ENCODE measurements at places on chromosomes 12 and 14.

GRCh38 chr12:100675432-100675831, 101.9 kb downstream of the GAS2L3 start:
- DNase-seq, result no peak

- peak; percentile 11 for DNase-seq
Measured at GRCh38 chr12:106248312-106248845, 559 bp upstream of the CKAP4 start.

DNA sequence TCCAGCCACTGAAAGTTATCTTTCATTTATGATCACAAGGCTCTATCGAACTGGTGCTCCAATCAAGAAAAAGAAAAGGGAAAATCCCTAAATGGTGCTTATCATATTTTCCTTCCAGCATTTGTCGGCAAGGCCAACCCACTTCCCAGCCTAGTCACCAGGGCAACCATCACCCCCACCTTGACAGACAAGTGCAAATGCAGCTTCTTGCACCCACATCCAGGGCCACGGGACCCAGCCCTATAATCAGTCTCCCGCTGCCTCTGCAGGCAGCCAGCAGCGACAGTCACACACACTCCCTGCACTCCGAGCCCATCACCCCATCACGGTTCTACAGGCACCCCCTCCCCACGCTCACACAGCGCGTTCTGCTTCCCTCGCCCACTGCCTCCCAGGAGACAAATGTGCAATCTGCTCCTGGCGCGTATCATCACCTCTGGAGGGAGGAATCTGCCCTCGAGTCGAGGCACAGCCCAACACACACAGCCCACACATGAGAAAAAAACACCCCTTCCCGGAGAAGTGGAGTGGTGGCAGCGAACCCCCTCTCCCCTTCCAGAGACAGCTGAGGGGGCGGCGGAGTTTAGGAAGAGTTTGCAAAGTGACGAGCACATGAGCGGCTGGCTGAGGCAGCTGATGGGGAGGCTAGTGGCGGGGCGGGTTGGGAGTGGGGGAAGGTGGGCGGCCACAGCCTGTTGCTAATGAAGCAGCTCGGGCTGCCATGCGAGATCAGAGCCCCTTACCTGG, 9.3 kb upstream of the PPP4R4 start:
- DNase-seq, result no peak

DNA sequence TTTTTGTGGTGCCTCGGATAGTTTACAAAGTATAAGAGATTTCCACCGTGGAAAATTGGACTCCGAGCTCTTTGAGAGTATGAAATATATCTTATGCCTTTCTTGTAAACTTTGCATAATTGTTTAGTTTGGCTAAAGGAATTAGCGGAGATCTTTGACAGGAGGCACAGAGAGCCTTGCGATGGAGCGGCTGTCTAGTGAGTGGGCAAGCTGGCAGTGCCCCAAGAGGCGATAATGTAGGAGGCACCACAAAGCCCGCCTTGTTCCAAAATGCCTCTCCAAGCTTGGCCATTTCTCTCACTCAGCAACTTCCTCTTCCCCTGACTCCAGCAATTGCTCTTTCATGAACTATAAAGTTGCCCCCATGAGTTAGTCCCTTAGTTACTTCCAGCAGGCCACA, 270.1 kb upstream of the PRICKLE1 start:
- DNase-seq, result no peak

DNA sequence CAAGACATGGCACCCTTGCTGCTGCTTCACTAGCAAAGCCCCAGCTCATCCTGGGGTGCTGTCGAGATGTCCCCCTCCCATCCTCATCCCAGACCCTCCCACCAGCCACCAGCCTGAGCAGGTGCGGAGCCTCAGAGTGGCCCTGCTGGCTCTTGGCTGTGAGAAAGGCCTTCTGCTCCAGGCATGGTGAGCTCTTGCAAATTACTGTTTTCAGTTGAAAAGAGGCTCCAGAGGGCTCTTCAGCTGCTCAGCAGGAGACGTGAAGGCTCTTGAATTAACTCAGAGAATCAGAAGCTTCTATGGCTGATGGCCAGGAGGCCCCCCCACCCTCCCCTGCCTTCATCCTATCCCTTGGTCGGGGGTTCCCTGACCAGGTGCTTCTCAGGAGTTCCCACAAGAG, 44.1 kb downstream of the WSCD2 start:
- no peak for DNase-seq

DNA sequence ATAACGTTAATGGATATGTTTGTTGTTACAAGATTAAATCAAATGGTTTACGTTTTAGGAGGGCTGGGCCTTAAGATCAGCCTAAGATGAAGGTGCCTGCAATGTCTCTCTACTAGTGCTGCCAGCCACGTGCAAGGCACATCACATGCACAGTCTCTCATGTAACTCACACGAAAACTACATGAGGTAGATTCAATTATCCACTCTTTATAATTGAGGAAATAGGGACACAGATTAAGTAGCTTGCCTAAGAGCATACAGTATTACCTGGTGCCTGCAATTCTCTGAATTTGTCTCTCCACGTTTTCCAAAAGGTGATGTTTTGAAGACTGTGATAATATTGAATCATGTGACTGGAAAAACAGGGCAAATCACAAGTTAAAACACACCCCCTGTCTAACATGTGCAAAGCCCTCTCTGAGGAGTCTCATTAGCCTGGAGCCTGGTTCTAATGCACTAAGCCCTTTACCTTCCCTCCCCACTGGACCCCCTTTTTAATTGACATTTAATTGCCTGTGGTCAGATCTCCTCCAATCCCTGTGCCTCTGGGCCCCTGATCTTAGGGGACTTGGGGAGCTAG, 14.6 kb upstream of the ATP2A2 start:
- no peak for DNase-seq

DNA sequence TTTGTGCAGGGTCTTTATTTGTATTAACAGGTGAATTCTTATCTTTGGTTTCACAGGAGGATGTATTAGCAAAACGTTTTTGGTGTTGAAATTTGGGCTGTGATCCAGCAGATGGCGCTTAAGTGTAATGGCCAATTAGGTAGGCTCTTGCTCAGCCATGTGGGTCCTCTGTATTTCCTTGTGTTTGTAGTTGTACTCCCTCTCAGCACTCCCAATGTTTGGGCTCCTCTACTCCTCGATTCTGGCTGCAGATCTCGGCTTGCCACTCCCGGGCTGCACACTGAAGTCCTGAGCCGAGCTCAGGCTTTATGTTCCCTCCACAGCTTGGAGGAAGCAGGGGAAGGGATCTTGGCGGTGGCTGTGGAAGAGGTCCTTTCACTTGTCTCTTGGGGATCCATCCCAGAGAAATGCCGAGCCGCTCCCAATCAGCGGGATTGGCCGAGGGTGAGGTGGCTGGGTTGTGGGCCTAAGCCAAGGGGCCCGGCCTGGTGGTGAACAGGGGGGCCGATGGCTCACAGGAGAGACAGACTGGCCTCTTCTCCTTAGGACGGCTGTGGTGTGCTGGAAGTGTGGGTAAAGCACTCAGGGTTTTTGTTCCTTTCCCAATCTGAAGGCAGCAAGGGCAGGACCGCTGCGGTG, 133.7 kb downstream of the AEBP2 start:
- peak; percentile 70 for DNase-seq

DNA sequence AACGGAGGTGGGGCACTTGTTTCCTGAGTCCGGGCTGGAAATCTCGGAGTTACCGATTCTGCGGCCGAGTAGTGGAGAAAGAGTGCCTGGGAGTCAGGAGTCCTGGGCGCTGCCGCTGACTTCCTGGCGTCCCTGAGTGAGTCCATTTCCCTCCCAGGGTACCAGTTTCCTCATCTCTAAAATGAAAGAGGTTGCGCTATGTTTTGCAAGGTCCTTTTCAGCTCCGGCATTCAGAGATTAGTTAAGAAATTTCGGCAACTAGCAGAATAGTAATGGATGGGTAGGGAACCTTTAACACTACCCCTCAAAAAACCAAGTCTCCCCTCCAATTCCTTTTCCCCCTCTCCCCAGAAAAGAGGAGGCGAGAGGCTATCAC, 724 bp downstream of the BLOC1S1 start:
- no peak for DNase-seq

GRCh38 chr14:98946940-98947339, 325.1 kb downstream of the BCL11B start:
- DNase-seq, result no peak

DNA sequence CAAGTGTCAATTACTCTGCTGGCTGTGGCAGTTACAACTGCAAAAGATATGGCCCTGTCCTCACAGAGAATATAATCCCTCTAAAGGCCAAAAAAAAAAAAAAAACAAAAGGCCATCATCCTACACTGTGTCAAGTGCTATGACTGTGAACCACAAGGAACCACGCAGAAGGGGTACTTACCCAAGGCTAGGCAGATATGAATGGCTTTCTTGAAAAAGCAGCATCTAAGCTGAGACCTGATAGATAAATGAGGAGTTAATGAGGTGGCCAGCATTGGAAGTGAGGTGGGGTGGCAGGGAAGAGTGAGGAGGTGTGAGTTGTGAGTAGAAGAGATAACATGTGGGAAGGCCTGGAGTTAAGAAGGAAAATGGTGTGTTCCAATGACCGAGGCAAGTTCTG, 16.4 kb upstream of the IL22 start:
- no peak for DNase-seq

DNA sequence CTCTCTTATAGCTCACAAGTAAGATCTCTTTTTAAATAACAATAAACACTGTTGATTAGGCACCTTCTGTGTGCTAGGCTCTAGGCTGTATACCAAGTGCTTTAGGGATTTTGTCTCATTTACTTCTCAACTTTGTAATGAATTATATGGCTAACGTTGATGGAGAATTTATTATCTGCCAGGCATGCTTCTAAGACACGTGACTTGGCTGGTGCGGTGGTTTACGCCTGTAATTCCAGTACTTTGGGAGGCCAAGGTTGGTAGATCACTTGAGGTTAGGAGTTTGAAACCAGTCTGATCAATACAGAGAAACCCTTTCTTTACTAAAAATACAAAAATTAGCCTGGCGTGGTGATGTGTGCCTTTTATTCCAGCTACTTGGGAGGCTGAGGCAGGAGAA, 1202.8 kb upstream of the TMEM132C start:
- DNase-seq, result no peak

DNA sequence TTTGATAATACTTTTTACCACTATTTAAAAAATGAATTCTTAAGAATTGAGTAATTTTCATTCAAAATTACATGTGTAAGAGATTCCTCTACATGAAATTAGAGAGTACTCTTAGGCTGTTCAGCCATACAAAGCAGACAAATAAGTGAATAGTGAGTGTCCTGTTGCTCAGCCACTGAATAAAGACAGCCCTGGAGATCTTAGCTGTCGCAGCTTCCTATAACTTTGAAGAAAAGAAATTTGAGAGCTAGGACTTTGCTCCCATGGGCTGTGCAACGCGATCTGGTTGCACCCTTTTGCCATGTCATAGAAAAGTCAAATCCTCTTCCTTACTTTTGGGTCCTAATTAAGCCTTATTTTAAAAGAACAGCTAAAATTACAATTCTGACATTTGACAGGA, 40.9 kb upstream of the LRIG3 start:
- DNase-seq, result no peak

- DNase-seq, result no peak
Measured at GRCh38 chr12:118136559-118137003, 657 bp downstream of the PEBP1 start.

- DNase-seq, result no peak
Measured at GRCh38 chr12:47193066-47193465, 113.3 kb upstream of the AMIGO2 start.

DNA sequence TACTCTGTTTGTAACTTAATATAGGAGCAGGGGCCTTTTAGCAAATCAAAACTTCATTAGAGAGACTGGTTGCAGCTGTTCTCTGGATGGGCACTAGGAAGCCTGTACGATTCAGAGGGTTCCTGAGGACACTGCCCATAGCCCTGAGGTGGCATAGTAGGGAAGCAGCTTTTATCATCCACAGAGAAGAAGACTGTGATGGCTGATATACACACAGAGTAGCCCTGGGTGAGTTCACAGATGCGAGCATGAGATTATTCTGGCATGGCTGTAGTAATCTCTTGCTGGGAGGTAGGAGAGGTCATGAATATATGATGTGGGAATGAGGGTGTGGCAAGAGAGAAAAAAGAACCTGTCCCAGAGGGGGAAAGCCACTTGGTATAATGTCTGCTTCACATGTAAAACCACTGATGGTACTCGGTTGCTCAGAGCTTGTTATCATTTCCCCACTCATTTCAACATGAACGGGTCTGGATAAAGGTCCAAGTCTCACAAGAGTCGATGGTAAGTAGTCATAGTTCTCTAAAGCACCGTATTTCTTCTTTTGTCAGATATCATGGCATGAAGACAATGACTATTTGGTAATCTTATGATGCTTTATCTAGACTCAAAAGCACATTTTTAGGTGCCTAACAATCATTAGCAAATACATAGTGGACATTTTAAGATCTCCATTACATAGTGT, 52.0 kb downstream of the PEBP1 start:
- DNase-seq, result no peak

GRCh38 chr12:83641789-83642188, 955.1 kb downstream of the TMTC2 start:
- no peak for DNase-seq

DNA sequence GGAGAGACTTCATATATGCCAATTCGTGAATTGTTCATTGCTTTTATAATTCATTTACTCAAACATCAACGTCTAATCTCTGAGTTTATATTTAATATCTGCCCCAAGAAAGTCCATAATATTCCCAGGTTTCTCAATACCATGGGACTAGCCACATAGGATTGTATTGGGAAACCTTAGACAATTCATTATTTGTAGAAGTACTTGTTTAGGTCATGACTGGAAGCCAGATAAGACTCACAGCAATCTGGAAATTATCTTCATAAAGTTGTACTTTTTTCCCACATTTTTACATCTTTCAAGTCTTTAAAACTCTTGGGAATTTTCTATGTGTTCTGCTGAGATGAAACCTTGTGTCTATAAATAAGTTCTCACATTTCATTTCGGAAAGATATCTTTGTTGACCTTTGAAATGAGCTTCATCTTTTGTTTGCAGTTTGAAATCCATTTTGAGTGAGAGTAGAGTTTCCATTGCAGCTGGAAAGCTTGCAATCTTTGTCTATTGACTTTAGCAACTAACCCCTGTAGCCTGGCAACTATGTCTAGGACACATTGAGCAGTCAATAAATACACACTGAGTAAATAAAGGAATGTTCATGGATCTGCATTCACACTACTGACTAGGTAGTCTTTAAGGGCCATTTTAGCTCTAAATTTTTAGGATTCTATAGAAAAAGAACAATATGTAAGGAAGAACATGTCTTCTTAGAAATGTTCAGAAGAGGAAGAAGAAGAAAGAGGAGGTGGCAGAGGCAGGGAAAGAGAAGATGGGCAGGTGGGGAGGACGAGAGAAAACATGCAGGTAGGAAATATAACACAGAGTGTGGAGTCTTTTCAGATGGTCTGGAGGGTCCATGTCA, 154.4 kb downstream of the LRIG3 start:
- DNase-seq, result no peak

DNA sequence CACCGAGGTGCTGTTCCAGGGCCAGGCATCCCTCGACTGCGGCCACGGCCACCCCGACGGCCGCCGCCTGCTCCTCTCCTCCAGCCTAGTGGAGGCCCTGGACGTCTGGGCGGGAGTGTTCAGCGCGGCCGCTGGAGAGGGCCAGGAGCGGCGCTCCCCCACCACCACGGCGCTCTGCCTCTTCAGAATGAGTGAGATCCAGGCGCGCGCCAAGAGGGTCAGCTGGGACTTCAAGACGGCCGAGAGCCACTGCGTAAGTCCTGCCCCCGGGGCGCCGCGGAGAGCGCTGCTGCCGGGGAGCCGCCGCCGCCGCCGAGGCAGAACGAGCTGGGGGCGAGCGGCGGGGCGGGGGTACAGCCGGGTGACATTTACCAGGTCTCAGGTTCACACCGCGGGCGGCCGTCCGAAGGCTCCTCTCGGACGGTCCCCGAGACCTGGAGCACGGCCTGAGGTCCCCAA, 1.4 kb downstream of the PLXNC1 start:
- DNase-seq, result no peak

- no peak for DNase-seq
Measured at GRCh38 chr12:25069224-25069623, 120.3 kb upstream of the BCAT1 start.

GRCh38 chr14:69795691-69796090, 1.4 kb downstream of the SLC10A1 start:
- no peak for DNase-seq

All from SW 1271 (cell line).